PC-9 (cell line): ENCODE measurements at places on chromosomes 1 and 21.

DNA sequence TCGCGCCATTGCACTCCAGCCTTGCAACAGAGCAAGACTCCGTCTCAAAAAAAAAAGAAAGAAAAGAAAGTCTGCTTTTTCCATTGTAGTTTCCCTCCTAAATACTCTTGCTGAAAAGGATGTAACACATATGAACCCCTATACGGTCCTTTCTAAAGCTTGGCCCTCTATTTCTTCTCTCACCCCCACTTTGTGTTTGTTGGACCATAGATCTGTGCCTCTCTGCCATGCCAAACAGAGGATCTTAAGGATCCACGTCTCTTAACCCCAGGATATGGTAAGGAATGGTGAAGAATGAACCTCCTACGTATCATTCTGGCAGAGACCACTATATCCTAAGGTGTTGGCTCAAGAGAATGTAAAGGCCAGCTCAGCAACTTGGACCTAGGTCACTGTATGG lies 18.7 kb upstream of the LAX1 start:
- DNase-seq = no peak

DNA sequence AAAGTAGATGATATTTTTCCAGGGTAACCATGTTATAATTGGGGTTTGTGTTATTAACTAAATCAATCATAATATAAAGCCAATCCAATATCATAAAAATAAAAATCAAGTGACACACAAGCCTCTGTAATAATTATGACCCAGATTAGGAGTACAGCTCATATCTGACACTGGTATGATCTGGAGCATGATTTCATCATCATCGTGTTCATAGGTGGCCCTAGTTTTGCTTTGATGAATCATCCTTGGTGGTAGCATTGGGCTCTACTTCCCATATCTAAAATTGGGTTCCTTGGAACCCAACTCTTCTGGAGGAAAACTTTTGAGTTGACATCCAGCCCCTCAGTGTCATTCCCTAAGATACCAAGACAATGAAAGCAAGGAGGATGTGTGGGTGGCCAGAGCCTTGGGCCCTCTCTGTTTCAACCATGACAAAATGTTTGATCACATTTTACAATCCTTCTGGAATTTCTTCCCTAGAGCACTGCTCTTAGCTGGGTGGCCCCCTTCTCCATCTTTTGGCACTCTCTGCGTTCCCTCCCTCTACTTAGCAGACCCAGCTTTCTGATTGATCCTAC lies 37.0 kb upstream of the ENAH start:
- DNase-seq = no peak

DNA sequence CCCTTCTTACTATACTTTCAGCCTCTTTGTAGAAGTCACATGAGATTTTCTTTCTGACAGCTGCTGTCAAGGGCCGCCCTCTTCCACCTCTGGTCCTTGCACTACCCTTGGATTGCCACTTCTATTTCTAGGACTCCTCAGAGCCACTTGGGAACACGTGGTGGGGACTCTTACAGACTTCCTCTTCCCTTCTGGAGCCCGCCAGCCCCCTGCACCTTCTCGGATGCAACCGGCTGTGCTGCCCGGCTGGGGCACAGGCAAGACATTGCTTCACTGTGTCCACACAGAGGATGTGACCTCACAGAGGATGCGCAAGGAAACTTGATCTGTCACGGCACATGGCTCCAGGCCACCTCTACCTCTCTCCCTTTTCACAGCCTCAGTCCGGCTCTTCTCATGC lies 2.4 kb upstream of the IKBKE start:
- no peak for DNase-seq

- no peak for DNase-seq
Measured at GRCh38 chr1:217892750-217893149, 261.6 kb downstream of the SPATA17 start.

DNA sequence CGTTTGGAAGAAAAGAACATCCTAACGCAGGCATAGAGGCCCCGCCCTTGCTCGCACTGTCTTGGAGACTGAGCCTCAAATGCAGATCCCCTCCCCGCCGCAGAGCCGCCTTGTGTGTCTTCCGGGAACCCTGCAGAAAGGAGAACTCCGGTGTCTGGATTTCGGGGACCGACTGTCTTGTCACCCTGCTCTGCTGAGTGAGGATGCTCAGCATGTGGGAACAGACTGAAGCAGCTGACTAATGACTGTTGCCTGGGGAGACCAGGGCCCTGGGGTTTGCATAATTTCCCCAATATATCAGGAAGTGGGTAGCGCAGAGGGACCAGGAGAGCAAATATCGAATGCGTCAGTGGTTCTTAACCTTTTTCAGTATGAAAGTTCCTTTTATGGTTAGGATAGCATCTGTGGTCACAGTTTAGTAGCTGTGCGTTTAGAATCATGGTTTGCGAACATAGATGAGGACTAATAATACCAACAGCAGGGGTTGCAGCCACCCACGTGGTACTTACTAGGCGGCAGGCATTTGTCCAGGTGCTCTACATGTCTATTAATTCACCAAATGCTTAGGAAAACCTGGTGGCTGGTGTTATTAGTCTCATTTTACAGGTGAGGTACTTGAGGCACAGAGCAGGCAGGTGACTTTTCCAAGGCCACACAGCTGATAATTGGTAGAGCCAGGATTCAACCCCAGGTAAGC lies 14.3 kb downstream of the GPR137B start:
- no peak for DNase-seq

GRCh38 chr1:176719447-176719846 lies 256.5 kb downstream of the PAPPA2 start:
- no peak for DNase-seq

DNA sequence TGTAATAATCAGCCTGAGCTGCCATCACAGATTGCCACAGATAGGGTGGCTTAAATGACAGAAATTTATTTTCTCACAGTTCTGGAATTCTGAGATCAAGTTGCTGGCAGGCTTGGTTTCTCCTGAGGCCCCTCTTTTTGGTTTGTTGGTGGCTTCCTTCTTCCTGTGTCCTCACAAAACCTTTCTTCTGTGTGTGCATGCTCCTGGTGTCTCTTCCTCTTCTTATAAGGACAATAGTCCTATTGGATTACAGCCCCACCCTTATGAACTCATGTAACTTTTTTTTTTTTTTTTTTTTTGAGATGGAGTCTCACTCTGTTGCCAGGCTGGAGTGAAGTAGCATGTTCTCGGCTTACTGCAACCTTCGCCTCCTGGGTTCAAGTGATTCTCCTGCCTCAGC lies 41.0 kb upstream of the F3 start:
- no peak for DNase-seq

DNA sequence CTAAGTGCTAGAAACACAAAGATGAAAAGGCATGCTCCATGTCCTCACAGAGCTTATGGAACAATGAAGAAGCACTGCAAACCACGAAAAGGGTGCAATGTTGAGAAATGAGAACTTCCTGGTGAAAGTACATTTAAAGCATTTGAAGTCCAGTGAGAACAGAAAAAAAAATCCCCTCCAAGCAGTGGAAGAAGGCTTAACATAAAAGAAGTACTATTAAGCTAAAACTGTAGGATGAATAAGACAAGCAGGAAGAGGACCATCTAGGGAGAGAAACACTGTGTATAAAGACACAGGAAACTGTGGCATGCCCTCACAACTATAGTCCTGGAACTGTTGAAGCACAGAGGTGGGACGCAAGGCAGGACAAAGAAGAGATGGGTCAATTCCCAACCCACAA lies 10.0 kb downstream of the TP53BP2 start:
- DNase-seq = no peak

GRCh38 chr1:83512373-83513193 lies 486.3 kb downstream of the TTLL7 start:
- DNase-seq = no peak

GRCh38 chr21:32529679-32530078 lies 55.6 kb downstream of the TCP10L start:
- DNase-seq = no peak

DNA sequence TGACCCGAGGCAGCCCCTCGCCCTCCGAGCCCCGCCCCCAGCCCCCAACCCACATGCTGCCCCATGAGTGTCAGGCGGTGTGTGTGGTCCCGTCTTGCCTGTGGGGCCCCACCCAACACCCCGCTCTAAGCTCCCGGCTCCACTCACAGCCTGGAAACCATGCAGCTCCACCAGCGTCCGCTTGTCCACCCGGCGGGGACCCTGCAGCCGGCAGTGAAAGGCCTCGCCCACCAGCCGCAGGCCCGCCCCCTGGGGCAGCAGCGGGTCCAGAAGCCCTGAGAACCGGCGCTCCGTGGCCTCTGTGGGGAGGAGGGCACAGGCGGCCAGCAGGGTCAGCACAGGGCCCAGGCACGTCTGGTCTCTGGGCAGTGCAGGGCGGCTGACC lies 2.7 kb downstream of the C1QTNF12 start:
- DNase-seq = no peak

DNA sequence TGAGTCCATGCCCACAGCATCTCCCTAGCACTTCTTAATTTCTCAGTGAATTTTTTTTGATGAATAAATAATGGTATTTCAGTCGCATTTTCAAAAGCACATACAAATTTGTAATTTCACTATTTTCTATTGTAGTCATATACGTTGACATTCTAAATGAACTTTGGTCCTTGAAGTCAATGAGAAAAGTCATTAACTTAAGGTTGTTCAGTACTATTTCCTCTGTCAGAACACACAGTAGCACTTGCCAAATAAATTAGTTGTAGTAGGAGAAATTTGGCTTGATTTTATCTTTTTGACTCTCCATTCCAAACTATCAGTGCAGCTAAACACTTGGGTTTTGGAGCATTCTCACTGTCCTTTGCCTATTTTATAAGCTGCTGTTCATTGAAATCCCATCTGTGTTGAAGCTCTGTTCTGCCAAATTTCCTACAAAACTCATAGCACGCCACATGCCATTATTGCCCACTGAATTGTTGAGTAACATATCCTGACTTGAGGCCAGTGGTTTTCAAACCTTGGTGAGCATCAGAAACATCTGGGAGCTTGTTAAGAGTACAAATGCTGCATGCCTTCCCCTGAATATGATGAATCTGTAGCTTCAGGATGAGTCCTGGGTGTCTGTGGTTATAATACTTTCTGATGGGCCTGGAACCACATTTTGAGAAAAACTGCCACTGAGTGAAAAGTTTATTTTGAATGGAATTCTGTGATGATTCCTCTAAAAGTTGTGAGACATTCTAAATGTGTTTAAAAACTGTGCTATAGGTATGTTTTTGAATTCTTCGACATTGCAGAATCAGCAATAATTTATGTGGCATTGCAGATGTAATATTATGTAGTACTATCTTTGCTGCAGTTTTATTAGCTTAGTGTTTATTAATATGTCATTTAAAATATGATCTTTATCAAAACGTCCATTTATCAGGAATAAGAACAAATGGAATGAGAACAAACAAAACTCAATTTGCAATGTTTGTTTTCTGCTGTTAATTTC lies 78.9 kb downstream of the DNM3 start:
- DNase-seq = no peak

- DNase-seq = no peak
Measured at GRCh38 chr1:109249654-109250401, 489 bp downstream of the CELSR2 start.

GRCh38 chr1:243837907-243838535 lies 12.0 kb downstream of the AKT3 start:
- DNase-seq = no peak
